ENCODE measurements at places on chromosomes 16 and 17. TPM values are rescaled to one million over a fixed set of nuclear protein-coding genes. Genes with fewer than 3 reads are reported as not detected.

- DNase-seq, result no peak
These were observed 54.2 kb downstream of the SNX20 start for GRCh38 chr16:50626868-50627267.

DNA sequence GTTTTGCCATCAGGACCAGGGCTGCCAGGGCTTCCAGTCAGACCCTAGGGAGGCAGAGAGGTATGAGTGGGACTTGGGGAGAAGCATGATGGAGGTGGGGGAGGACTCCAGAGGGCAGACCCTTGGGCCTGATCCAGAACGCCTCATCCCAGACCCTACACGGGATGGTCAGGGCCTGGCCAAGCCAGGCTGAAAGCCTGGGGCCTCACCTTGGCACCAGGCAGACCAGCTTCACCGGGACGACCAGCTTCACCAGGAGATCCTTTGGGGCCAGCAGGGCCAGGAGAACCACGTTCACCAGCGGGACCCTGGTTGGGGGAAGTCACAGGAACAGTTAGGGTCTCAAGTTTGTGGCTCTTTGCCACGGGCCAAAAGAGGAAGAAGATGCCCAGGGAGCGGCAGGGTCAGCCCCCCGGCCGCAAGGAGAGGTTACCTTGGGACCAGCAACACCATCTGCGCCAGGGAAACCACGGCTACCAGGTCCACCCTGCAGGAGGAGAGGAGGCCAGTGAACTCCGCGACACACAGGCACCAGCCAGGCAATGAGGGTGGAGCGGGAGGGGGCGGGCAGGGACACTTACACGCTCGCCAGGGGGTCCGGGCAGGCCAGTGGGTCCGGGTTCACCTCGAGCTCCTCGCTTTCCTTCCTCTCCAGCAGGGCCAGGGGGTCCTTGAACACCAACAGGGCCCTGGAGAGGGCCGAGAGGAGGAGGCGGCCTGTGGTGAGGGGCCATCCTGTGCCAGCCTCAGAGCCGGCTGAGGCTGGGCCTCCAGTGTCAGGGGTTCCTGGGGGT, 7.1 kb downstream of the COL1A1 start:
- no peak for DNase-seq

DNA sequence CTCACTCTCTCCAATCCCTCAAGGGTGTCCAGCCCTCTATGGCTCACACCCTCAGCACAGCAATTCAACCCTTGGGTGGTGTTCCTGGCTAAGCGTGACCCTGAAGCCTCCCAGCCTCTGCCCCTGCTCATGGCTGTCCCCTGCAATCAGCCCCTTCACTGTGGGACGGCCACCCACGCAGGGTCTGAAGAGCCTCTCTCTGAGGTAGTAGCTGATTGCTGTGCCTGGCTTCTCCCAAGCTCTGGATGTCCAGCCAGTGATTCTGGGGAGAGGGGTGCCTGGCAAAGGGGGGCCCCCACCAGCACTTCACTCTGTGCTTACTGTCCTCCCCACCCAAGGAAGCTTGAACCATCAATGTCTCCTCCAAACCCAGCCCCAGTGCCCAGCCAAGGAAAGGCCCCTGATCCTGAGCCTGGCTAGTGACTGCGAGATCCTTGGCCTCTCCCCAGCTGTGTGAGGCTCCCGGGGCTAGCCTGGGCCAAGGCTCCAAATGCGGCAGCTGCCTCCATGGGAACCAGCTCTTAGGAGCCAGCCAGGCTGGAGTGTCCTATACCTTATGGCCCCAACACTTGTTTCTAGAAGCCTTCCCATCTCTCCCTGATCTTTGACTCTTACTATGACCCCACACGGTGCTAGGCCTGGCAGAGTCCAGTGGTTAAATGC, 9.9 kb downstream of the MTSS2 start:
- no peak for DNase-seq

GRCh38 chr17:65027305-65027704, 29.2 kb downstream of the GNA13 start:
- peak; percentile 83 for DNase-seq

GRCh38 chr17:45676695-45677094, 107.4 kb upstream of the CRHR1 start:
- no peak for DNase-seq

- DNase-seq, result peak; percentile 16
These were observed at the start of gene FBXL16 for GRCh38 chr16:705431-706188. TSS of gene FBXL16 (minus strand) at chr16:705801. CDS start at chr16:697405, 8,396 bp downstream.

DNA sequence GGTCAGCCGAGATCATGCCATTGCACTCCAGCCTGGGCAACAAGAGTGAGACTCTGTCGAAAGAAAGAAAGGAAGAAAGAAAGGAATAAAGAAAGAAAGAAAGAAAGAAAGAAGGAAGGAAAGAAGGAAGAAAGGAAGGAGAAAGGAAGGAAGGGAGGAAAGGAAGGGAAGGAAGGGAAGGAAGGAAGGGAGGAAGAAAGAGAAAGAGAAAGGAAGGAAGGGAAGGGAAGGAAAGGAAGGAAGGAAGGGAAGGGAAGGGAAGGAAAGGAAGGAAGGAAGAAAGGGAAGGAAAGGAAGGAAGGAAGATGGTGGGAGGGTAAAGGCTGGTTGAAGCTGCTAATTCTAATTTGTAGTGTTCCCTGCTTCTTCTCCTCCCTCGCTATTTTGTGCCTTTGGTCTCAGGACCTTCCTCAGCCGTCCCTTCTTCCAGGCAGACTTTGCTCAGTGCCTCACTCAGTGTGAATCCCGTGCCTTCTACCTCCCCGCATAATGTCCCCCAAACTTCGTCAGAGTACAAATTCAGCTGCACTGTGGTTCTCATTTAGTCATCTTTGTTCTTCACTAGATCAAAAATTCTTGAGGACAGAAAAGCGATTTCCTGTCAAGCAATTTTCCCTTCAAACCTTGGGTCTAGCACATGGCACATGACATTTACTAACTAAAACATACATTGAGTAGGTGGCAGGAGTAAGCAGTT, 31.1 kb upstream of the PAFAH1B1 start:
- no peak for DNase-seq

GRCh38 chr16:29770250-29770929, 7.7 kb upstream of the ZG16 start:
- no peak for DNase-seq

GRCh38 chr17:61139219-61139618, 260.4 kb upstream of the TBX2 start:
- DNase-seq, result peak; percentile 74

- DNase-seq, result no peak
These were observed 18.7 kb upstream of the GSE1 start for GRCh38 chr16:85594273-85594977.

DNA sequence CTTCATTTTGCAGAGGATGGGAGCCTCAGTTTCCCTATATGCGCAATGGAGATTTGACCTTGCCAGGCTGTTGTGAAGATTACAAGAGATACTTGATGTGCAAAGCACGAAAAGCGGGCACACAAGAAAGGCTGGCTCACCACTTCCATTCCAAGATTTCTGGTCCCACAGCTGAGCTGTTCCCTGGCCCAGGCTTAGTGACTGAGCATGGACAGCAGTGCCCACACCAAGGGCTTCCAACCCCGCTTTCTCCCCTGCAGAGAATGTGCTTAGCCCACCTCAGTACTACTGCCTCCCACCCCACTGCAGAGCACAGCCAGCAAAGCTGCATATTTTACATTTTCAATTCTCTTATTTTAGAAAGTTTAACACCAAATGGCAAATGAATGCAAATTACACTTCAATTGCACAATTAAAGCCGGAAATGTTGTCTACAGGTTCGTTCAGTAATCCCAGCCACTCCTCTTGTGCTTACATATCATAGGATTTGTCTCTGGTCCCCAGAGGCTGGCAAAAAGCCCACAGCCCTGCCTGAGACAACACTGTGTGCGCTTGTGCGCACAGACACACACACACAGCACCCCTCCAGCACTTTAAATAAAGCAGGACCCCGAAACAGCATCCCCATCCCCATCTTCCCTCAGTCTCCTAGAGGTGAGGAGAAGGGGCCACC, 51.8 kb downstream of the VAC14 start:
- DNase-seq, result no peak

DNA sequence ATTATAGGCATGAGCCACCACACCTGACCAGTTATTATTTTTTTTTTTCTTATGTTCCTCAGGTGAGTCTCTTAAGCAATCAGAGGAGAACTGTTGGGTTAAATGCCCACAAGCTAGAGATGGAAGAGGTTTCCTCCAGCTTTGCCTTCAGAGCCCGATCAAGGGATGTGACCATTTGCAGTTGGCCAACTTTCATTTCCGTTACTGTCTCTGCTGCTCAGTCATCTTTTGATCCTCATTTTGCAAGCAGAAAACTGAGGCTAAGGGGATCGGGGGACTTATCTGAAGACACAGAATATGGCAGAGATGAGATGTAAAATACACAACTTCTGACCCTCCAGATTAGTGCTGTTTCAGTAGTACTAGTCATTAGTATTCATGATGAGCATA, 188.8 kb downstream of the RAB11FIP4 start:
- no peak for DNase-seq

DNA sequence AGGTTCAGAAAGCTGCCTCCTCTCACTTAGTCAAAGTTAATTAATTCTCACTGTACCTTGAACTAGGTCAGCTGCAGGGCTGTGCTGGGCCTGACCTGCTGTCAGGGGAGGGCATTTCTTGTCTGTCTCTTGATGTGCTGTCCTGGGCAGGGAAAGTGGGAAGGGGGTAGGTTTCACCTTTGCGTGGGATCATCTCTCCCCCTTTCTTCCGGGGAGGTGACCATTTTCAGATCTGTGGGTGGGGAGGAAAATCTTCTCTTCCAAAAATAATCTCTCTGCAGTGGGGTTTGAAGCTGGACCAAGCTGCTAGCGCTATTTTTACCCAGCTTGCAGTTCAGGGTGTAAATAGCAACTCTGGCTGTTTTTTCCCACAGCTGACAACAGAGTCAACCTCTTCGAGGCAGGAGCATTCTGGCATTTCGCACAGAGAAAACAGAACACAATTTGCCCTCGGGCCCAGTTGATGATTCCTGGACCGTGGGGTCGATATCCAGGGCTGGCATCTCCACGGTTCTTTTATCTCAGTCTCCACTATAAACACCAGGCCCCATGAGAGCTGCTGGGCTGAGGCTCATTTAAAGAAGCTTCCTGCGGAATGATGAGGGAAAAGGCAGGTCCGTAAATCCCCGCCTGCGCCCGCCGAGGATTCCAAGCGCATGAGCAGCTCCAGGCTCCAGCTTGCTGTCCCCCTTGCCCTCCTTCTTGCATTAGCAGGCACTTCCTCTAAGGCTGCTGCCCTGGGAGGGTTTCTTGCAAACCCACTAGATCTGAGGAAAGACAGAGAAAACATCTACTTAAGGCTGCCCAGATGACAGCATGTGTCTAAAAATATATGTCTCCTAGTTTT, 93.9 kb downstream of the YPEL2 start:
- DNase-seq, result peak; percentile 85

GRCh38 chr17:67055041-67055443, 10.7 kb downstream of the CACNG1 start:
- no peak for DNase-seq

GRCh38 chr17:28989028-28989427, 16.8 kb downstream of the SEZ6 start:
- no peak for DNase-seq

- DNase-seq, result no peak
These were observed 7.3 kb downstream of the ST6GALNAC2 start for GRCh38 chr17:76578376-76578775.

DNA sequence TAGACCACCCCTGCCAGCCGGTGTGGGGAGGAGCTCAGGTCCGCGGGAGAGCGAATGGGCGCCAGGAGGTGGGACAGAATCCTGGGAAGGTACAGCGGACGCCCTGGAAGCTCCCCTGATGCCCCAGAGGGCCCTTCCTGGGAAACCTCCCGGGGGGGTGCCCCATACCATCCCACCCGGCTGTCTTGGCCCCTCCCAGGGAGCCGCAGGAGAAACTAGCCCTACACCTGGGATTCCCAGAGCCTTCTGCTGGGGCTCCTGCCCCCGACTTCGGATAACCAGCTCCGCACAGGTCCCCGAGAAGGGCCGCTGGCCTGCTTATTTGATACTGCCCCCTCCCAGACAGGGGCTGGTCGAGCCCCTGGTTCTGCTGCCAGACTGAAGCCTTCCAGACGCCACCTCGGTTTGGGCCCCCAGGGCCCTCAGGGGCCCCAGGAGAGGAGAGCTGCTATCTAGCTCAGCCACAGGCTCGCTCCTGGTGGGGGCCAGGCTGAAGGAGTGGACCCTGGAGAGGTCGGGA, 3.0 kb upstream of the CBX4 start:
- DNase-seq, result no peak

- DNase-seq, result peak; percentile 78
These were observed at the start of gene ULK2 for GRCh38 chr17:19867329-19868078. TSS of gene ULK2 (minus strand) at chr17:19867936. CDS start at chr17:19867417, 519 bp downstream.

DNA sequence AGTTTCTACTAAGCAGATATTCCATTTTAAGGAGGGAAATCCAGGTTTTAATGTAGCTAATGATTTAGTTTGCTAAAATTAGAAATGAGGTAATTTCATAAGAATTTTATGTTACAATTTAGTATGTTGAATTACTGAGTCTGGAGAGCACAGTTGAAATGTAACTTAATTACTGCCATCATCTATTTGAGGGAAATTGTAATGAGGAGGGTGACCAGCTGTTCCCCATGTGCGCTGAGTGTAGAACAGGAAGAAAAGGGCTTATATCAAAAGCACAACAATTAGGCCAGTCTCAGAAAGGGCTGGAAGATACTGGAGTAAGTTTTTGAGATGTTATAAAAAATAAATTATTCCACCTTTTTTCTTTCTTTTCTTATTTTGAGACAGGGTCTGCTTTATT, 735.1 kb upstream of the GOT2 start:
- DNase-seq, result no peak

GRCh38 chr17:49901460-49902331, 53.8 kb upstream of the TAC4 start:
- no peak for DNase-seq

GRCh38 chr17:74211912-74212208, 1.5 kb upstream of the TTYH2 start:
- no peak for DNase-seq

DNA sequence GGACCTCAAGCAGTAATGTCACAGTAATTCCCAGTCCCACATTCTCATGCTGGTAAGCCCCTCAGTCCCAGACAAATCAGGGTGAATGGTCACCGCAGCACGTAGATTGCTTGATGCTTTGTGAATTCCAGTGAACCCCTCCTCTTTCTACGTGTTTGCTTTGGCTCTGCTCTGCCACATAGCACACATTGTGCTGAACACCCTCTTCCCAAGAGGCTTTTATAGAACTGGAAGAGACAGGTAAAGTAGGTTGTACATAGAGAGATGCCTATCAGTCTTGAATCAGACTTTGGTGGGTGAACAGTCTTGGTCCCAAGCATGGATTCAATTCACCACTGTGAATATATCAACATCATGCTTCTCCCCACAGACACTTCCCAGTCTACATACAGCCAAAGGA, 579 bp upstream of the KRTAP9-6 start:
- no peak for DNase-seq

TPSAB1 gene
- not detected for total RNA-seq

FA2H gene
- total RNA-seq, result not detected

COX6A2 gene
- not detected for total RNA-seq

STH gene
- not detected for total RNA-seq

FNDC8 gene
- not detected for total RNA-seq

CCL5 gene
- 0.20 TPM for total RNA-seq

PIPOX gene
- total RNA-seq, result 1.2 TPM

C17orf50 gene
- not detected for total RNA-seq

ZSWIM7 gene
- 14.2 TPM for total RNA-seq

RAB26 gene
- 0.20 TPM for total RNA-seq

ZSCAN10 gene
- under 0.01 TPM for total RNA-seq

Data from lung microvascular endothelial cell (primary cell).